Activated CD4-positive, alpha-beta T cell treated with anti-CD3 and anti-CD28 coated beads for 48 hours (primary cell): ENCODE measurements at places on chromosomes 4 and X.

DNA sequence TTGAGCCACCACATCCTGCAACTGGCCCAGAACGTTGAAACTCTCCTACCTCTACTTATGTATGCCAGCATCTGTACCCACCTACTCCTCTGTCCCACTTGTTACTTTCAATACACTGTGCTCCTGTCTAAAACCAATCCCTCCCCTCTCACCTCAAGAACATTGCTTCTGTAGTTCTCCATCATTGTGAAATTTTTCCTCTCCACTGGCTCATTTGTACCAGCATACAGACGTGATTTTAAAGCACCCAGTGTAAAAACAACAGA lies 25.5 kb upstream of the USO1 start:
- no peak for DNase-seq

DNA sequence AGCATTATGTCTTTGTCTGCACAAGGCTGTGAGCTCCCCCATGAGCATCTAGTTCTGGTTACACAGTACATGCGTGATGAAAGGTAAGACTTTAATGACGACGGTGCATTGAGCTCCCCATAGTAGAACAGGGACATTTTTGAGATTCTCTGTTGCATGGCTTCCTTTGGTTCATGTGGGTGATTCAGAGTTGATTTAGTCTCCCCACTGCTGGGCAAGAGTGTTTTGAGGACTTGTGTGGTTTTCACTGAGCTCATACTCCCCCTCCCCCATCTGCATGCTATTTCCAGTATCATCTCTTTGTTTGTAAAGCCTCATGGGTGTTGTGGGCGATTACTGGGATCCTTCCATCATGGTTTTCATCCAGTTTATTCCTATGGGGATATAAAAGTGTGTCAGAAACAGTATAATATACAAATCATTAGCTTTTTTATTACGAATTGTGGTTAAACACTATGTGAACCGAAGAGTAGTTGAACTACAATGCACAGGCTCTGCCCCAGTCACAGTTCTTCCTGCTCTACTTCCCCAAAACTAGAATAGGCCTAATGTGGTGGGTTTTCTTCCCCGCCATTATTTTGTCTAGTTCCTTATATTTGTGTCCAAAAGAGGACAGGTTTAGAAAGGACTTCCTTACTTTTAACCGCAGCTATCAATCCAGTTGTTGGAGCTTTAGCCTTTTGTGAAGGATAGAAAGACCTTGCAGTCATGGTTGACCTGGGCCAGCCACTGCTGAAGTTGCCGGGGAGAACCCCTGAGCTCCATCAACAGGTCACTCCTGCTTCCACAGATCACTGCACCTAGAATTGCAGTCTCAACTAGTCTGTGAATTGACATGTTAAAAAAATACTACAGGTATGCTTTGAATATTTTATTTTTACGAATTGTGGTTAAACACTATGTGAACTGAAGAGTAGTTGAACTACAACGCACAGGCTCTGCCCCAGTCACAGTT lies 30.4 kb downstream of the KIT start:
- no peak for DNase-seq

DNA sequence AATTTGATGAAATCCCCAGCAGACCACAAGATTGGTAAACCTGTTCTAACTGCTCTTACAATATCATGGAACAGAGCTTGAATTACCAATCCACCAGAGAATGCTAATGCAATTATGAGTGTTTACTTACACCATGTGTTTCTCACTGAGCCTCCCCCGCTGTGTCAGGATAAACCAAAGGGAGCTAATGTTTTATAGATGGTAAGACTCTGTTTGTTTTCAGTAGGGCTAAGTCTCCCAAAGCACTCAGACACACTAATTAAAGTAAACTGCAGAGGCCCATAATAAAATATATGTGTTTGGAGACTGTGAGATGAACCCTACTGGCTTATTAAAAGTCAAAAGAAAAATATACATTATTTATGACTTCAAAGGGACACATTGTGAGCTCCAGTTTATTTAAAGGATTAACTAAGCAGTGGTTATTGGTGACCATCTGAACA lies 261.7 kb upstream of the FAM241A start:
- no peak for DNase-seq

GRCh38 chr4:13298655-13299054 lies 185.5 kb downstream of the RAB28 start:
- no peak for DNase-seq

DNA sequence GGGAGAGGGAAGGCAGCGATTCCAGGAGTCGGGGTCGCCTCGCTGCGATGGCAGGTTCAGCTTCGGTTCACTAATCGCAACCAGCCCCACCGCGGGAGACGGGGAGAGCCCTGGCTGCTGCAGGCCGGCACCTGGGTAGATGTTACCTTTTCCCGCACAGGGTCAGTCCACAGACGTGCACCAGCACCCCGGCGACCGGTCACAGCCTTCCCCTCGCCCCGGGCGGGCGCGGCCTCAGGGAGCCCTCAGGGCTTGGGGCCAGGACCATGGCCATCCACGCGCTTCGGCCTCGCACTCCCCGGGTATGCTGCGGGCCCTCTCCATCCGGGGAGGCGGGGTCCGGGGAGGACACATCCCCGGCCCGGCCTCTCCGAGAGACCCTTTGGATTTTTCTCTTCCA lies 26.1 kb upstream of the EXOC1L start:
- DNase-seq: no peak

- no peak for DNase-seq
Measured at GRCh38 chr4:81237791-81238190, 22.8 kb upstream of the PRKG2 start.

GRCh38 chr4:150983851-150984250 lies 31.2 kb downstream of the LRBA start:
- no peak for DNase-seq

DNA sequence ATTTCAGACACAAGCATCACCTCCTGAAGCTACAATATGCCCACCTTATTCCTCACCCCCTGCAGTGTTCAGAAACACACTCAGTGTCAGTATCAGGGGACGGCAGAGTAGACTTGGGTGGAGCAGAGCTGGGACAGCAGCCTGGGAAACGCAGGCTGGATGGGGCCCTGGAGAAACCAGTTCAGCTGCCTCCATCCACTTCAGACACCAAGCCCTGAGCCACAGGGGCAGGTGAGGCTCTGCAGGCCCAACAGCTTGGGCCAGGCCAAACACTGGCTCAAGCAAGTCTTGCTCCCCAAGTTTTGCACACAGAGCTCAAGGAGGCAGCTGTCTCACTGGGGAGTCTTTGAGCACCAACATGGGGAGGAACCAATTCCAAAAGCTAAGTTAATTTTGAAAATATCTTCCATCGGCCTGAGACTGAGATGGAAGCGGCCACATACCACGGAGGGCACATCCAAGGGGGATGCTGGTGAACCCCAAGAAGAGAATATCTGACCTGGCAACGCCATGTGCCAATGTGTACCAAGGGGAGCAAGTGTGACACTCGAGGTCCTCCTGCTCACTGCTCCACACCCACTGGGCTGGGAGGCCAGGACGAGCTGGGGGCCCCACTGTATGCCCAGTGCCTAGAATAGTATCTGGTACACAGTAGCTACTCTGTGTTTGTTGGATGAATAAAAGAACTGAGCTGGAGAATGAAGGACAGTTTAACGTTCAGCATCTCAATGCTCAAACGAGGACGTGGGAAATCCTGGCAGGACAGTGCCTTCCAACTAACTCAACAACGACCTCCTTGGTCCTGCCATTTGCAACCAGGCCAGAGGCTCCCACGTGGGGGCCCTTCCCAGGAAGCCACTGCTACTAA lies 45.6 kb downstream of the PPP2R2C start:
- no peak for DNase-seq

- no peak for DNase-seq
Measured at GRCh38 chr4:98430708-98431403, 169.7 kb downstream of the RAP1GDS1 start.

DNA sequence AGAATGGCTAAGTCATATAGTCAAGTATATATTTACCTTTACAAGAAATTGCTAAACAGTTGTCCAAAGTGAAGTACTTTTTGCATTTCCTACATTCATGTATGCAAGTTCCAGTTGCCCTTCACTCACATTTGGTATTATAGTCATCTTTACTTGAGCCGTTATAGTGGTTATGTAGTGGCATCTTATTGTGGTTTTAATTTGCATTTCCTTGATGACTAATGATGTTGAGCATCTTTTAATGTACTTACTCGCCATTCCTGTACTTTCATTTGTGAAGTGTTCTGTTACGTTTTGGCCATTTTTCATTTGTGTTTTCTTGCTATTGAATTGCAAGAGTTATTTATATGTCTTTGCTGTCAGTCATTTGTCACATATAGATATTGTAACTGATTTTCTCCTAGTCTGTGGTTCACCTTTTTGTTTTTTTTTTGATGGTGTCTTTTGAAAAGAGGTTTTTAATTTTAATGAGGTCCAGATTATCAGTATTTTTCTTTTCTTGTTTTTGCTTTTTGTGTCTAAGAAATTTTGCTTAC lies 27.6 kb downstream of the ARFIP1 start:
- DNase-seq: no peak

DNA sequence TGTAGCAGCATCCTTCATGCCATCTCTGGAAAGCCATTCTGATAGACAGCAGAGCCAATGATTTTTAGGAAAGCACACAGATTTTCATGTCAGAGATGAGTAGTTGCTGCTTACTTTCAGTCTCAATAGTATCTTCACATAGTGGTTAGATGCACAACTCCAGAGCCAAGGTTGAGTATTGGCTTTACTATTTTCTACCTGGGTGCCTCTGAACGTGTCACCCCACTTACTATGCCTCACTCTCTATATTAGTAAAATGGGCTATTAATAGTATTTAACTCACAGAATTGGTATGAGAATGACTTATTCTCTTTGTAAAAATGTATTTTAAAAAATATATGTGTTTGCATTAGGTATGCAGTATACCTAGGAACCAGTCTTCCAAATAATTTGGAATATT lies 108.8 kb upstream of the STIM2 start:
- DNase-seq: no peak

DNA sequence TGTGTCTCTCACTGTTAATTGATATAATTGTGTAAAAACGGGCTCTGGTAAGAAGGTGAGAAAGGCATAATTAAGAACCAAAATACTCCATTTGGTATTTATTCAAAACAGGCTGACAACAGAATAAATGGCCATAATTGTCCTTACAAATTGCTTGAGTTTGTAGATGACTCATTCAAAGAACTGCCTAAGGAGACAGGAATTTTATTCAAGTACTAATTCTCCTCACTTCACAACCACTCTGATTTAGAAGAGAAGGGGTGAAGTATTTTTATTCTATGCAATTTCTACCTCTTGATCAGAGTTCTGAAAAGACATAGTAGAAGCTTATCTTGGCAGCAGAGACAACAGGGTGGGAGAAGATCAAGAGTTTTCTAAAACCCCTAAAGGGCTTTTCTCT lies 43.1 kb downstream of the ATP11C start:
- no peak for DNase-seq

GRCh38 chr4:10983268-10983667 lies 298.7 kb upstream of the CLNK start:
- no peak for DNase-seq

DNA sequence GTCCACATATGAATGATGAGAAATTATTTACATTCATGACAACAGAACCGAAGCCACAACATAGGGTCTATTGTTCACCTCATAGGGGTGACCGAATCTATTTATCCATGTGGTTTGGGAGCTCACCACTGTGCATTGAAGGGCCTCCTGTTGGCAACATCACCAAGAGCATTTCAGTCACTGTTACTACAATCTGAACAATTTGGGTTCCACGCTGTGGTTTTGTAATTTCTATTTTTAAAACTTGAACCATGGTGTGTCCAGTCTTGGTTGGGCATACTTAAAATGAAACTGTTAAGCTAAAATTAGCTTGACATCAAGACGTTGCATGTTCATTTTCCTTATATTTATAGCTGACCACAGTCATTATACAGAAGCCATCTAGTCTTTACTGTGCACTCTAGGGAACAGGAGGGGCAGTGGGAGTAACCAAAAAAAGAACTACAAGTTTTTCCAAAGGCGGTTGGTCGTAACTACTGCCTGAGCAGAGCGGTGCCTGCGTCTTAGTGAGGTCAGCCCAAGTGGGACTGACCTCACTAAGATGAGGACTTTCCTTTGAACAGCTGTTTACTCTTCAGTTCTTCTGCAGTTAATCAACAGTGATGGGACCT lies 192.1 kb downstream of the SPRY1 start:
- no peak for DNase-seq

- no peak for DNase-seq
Measured at GRCh38 chr4:73684097-73684496, 56.3 kb upstream of the CXCL8 start.

GRCh38 chr4:6360385-6360784 lies 90.7 kb downstream of the WFS1 start:
- no peak for DNase-seq

- DNase-seq: no peak
Measured at GRCh38 chrX:147340947-147341346, 526.4 kb upstream of the CXorf51A start.

DNA sequence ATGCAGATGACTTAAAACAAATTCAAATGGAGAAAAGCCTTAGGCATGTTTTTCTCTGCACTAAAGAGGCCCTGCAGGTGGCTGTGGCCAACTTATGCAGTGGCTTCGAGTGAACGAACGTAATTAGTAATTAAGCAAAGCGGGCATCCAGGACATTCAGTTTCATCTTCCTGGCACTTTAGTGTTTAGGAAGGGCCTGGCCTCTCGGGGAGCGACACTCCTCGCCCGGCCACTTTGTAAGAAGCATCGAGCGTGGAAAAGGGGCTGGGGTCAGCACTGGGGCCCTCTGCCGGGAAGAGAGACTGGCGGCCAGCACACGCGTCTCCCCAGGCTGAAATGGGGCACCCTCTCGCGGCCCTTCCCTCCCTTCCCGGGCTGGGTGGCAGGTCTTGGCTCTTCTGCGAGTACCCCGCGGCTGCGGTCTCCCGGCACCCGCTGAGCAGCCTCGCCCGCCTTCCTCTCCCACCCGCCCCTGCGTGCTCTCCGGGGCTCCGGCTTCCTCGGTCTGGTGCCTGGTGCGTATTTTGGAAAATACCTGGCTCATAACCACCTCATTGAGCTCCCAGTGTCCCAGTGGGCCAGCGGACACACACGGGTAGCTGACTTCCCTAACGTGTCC lies 677 bp upstream of the CYP4V2 start:
- peak; percentile 52 for DNase-seq

- no peak for DNase-seq
Measured at GRCh38 chrX:153387987-153388721, 13.0 kb downstream of the PNMA6E start.
